ENCODE measurements at places on chromosomes 13 and 19.

DNA sequence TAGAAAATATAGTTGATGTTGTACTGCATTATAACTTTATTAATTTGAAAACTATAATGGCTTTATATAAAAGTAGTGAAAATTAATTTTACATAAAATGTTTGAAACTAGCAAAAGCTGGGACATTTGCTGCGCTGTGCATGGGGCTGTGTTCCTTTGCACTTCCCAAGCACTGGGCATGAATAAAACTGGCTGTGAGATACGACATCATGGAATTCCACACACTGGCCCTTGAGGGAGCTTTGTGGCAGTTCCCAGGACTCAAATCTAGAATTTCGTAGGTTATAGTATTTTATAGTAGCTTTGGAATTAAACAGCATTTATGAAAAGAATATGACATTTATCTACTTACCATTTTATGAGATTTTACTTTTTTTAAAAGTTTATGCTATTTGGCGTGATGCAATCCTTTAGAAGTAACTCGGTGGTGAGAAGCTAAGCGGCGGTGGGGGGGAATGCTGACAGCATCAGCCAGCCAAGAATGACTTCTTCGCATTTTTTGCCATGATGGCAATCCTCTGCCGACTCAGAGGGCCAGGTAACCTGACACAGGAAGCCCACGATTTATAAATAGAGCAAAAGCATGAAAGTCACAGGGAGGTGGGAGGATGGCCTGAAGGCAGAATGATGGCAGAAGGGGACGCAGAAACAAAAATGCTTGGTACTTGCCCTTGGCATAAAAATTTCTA, 553.5 kb downstream of the MYO16 start:
- no peak for DNase-seq

DNA sequence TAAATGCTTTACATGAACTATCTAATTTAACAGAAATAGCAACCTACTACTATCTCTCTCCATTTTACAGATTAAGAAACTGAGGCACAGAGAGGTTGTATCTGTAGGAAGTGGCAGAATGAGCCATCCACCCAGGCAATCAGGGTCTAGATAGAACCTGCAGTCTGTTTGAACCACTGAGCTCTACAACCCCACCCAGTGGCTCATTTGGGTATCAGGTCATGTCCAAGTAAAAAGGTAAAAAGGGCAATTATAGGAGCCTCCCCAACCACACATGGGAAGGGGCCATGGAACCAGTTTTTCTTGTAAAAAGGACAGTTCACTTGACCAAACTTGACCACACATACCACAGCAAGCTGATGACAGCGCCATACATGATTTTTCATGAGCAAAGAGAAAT, 92.9 kb upstream of the SGCG start:
- DNase-seq: peak; percentile 28

DNA sequence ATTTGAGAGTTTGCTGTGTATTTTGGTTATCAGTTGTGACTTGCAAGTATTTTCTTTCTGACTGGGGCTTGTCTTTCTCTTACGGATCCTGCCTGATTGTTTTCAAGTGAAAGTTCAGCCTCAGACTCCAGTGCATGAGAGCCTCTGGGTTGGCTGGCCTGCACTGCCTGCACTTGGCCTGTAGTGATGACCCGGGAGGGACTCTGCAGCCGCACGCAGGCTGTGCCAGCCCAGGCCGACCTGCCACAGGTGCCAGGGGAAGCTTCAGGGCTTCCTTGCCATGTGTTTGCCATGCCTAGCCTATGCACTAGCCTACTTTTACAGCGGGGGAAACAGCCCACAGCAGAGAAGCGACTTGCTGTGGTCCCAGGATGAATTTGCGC, 77.0 kb downstream of the KDM4B start:
- no peak for DNase-seq

GRCh38 chr19:51439021-51439465, 19.2 kb downstream of the SIGLEC8 start:
- DNase-seq: peak; percentile 66

DNA sequence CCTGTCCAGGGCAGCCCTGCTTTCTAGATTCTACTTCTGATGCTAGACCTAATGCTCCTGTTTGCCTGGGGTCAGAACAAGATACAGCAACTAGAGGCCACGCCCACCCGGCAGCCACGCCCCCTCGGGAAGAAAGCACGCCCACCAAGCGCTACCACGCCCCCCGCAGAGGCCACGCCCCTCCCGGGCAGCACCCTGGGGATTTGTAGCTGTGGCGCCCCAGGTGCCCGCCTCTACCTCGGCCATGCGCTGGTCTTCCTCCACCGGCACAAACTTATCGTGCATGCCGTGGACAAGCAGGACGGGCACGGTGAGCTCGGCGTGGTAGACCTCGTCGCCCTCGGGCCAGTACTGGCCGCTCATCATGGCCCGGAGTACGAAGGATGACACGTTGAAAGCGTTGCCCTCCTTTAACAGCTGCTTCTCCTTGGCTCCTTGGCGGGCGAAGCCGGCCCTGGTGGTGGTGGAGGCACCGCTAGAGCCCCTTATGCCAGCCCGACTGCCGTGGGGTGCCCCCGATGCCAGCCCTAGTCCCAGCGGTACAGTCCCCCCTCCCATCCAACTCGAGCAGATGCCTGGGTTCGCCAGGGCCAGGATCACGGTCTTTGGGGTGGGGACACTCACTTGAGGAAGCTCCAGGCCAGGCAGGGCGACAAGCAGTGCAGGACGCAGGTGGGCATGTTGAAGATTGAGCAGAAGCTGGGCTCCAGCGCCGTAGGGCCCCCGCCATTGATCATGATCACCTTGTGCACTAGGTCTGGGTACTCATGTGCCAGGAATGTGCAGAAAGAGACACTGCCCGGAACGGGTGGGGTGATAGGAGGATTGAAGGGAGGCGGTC, 9.0 kb downstream of the ABHD8 start:
- DNase-seq: peak; percentile 57

DNA sequence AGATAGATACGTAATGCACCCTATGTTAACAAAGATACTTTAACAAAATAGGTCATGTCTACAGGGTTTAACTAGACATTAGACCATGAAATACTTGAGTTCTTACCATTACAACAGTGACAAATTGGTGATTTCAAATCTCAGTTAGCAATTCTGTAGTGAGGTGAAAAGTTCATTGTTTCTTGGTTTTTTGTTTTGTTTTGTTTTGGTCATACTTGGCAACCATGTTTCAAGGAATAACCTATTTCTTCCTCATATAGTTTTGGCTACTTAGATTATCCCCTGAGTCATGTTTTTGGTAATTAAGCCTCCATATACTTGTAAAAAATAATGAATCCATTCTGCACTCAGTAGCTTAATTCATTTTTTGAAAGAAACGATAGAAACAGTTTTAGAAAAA, 1200.4 kb downstream of the DIAPH3 start:
- DNase-seq: no peak

DNA sequence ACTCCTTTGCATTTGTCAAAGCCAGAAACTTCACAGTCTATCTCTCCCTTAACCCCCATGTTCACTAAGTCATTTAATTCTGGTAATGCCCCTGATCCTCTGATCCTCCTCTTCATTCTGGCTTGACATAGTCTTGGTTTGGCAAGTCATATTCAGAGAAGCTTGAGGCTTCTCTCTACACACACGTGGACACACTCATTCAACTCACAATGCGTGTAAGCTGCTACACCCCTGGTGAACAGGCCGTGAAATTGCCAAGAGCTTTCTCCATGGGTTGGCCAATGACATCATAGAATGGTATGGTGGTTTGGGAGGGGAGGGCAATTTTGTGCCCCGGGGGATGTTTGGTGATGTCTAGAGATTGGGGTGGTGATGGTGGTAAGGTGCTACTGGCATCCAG, 47.9 kb upstream of the FLT1 start:
- no peak for DNase-seq

GRCh38 chr13:77522444-77522843, 13.1 kb upstream of the SCEL start:
- DNase-seq: no peak

DNA sequence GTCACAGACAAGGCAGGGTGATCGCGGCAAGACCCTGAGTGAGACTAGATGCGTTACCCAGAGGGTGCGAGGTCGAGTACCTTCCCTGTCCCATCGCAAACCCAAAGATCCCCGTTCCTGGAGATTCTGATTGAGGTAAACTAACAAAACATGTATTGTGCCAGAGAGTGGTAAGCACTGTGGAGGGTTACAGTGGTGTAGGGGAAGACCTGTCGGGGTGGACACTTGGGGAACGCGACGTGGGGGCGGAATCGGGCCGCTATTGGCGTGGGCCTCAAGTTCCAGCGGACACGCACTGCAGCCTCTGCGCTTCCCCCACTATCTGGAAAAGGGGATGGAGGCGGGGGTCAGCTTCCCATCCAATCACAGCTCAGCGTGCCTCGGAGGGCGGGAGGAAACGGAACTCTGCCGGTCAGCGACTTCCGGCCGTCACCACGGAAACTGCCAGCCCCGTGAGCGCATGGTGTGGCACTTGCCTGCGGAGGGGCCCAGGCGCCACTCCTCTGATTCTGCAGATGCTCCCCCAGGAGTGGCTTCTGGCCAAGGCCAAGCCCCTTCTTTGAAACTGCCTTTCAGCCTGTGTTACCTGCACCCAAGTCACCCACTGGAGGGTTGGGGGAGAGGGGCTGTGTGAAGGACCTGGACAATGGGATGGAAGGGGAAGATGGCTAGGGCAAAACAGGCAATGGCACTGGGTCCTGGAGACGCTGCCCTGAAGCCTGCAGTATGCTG, 1.0 kb upstream of the UBE2M start:
- DNase-seq: peak; percentile 87

DNA sequence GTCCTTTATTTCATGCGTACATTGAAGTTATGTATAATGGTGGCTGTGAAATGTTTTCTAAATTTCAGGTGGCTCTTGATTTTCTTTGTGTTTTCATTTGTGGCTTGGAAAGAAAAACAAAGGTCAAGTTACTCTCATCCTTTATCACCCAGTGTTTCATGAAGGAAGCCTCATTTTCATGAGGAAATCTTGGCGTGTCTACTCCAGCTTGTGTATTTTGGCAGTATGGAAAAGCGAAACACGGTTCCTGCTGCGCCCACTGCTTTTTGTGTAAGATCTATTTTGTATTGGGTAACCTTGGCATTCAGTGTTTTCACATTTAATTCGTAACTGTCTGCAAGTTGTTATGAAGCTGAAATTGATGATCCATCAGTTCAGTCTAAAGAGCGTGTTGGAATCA, 147.0 kb upstream of the RNF113B start:
- no peak for DNase-seq

- DNase-seq: peak; percentile 74
Measured at GRCh38 chr19:917323-918151, at the start of gene KISS1R. KISS1R (plus strand) TSS chr19:917333; CDS start chr19:917503, 170 bp downstream.

- no peak for DNase-seq
Measured at GRCh38 chr19:33818411-33818810, 21.7 kb downstream of the KCTD15 start.

- DNase-seq: peak; percentile 63
Measured at GRCh38 chr19:5953680-5954213, 24.2 kb downstream of the RANBP3 start.

- DNase-seq: peak; percentile 11
Measured at GRCh38 chr13:95137096-95137495, 164.2 kb downstream of the ABCC4 start.

GRCh38 chr13:97249093-97249795, 27.1 kb downstream of the MBNL2 start:
- DNase-seq: no peak

All from activated naive CD4-positive, alpha-beta T cell treated with anti-CD3 and anti-CD28 coated beads for 36 hours (primary cell).